Foreskin keratinocyte (primary cell): ENCODE measurements at places on chromosomes 12 and 14.

GRCh38 chr12:80420075-80420474 is 24.0 kb upstream of the PTPRQ start:
- no peak for DNase-seq

GRCh38 chr12:95996034-95996658 is at the start of gene HAL:
Gene HAL, minus strand, starts transcription at chr12:95996344. Its CDS starts 434 bp downstream, at chr12:95995910.
- no peak for DNase-seq

DNA sequence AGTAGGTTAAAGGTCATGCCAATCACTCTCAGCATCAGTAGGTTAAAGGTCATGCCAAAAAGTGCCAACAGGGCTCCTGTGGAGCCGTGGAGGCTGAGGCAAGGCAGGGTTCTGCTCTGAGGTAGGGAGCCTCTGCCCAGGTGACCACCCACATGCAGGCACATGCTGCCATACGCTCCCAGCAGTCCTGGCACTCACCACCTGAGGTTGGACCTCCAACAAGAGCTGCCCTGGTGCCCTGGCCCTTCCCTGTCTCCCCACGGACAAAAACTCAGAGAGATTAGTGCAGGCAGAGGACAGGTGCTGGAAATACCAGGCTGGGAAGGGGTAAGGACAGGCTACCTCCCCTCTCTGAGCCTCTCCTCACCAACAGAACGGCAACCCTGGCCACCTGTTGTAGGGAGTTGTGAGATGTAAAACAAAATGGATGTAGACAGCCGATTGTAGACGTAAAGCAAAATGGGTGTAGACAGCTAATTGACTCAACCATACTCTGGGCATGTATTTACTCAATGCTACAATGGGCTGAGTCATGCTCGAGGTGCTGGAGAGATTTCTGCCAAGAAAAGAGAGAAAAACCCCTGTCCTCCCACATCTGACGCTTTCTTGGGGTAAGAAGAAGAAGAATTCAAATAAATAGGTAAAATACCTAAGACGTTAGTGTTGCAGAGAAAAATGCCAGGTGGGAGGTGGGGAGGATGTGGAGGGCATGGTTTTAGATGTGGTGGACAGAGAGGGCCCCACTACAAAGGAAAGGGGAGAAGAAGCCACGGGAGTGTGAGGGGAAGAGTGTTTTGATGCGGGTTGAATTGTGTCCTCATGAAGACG is 32.4 kb downstream of the LTBP2 start:
- DNase-seq = peak; percentile 98

GRCh38 chr12:65963862-65964240 is 139.6 kb downstream of the HMGA2 start:
- DNase-seq = no peak

DNA sequence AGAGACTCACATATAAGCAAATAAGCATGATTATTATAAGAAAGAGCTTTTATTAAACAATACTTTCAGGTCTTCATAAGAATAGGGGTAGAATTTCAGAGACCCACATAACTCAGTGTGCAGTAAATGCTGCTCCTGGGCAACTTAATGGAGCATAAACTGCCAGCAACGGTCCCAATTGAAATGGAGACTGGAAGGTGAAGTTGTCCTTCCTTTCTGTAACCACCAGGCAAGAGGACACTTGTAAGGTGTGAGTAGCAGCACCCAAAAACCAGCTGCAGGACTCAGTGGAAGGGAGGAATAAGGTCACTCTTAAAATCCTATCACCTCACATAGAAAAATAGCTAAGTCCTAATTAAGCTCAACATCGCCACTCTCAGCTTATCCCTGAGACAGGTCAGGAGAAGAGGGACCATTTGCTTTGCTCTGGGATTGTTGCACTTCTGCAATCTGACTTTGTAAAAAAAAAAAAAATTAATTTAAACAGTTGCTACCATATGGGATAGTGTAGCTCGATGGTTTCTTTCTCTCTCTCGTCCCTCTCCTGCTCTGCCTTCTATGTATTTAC is 22.7 kb upstream of the LTA4H start:
- DNase-seq = no peak

- DNase-seq = peak; percentile 52
These were observed 44.5 kb downstream of the SLC38A6 start for GRCh38 chr14:61025251-61026223.

DNA sequence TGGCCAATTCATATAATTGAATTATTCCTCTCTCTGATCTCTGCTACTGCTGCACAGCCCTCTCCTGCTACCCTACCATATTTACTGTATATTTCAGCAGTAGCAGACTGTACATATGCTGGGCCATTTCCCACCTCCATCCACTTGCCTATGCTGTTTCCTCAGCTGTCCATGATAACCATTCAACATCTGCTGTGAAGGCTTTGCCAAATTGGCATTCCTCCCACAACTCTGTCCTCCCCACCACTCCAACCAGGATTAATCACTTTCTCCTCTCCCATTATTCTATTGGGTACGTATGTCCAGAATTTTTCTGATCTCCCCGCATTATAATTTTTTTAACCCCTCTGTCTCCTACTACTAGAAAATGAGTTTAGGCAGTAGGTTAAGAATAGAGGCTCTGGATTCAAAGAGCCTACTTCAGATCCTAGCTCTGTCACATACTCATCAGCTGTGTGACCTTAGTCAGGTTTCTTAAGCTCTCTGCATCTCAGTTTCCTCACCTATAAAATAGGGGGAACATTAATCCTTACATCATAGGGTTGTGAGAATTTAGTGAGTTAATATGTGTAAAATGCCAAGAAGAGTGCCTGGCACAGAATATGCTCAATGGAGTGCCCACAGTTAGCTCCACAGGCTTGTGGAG is 123.3 kb downstream of the KICS2 start:
- no peak for DNase-seq

- DNase-seq = no peak
These were observed 36.6 kb downstream of the WDR89 start for GRCh38 chr14:63605041-63605532.

GRCh38 chr12:17992002-17992656 is 97.9 kb downstream of the RERGL start:
- DNase-seq = peak; percentile 13

- no peak for DNase-seq
These were observed 25.0 kb downstream of the VCPKMT start for GRCh38 chr14:50091240-50091913.

- DNase-seq = no peak
These were observed 57.2 kb downstream of the CLMN start for GRCh38 chr14:95262511-95262891.

- DNase-seq = no peak
These were observed 84.1 kb upstream of the MED13L start for GRCh38 chr12:116361414-116362223.

DNA sequence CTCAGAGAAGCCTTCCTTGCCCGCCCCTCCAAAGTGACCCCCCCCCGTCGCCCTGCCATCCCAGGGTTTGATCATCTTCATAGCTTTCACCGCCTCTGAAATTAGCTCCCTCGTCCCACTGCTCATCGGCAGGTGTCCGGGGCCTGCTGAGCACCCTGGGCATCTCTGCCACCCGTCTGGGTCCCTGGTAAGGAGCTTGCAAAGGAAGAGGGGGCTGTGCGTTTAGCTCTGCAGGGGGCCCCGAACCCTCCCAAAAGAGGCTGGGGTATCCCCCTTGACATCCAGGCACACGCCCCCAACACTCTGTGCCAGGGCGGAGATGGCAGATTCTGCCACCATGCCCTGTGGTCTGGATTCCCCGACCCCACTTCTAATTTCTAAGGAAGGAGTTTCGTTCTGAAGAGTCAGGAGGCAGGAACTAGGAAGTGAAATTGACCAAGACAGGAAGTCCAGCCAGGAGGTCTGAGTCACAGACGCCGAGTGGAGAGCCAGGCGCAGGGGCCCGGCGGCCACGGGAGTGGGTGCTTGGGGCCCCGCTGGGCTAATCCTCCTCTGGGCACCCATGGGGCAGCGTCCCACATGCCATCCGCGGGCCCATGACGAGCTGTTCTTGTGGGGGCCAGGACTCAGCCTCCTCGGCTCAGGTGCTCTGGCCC is 95.7 kb downstream of the RFLNA start:
- DNase-seq = peak; percentile 51

DNA sequence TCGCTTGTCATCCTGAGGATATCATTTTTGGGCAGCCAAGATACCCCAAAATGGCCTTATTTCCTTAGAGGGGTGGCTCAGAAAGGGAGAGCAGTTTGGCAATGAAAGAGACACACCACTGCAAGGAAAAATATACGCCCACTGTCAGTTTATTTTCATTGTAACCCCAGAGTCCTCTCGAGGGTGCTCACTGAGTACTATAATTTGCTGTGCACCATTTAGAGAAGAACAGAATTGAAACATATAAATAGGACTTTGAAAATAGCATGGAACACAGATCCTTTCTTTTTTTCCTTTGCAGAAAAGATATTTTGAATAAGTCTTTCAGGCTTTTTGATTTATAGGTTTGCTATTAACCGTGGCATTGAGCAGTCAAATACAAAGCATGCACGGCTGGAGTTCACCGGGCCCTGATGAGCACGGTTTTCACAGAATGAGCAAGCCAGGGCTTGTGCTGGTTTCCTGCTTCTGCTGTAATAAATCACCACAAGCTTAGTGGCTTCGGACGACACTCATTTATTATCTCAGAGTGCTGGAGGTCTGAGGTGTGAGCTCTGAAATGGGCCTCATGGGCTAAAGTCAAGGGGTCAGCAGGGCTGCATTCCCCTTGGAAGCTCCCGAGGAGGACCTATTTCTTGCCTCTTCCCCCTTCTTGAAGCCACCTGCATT is 152.3 kb downstream of the ZNF664 start:
- DNase-seq = peak; percentile 77

GRCh38 chr12:67415473-67415872 is 146.3 kb downstream of the CAND1 start:
- no peak for DNase-seq

DNA sequence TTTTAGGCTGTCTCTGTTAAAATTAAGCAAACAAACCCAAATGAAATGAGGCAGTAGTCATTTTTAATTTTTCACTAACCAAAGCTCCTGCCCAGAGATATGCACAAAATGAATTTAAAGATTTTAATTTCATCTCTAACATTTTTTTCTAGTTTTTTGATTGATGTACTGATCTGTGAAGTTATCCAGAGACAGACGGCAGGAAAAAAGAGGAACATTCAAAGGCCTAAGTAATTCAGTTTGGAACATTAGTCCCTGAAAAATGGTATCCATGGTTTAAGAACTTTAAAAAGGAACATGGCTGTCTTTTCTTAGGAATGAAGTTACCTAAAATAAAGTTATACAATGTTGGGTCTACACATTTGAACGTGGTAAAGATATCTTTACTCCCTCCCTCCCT is 498.8 kb upstream of the LMO3 start:
- DNase-seq = no peak

DNA sequence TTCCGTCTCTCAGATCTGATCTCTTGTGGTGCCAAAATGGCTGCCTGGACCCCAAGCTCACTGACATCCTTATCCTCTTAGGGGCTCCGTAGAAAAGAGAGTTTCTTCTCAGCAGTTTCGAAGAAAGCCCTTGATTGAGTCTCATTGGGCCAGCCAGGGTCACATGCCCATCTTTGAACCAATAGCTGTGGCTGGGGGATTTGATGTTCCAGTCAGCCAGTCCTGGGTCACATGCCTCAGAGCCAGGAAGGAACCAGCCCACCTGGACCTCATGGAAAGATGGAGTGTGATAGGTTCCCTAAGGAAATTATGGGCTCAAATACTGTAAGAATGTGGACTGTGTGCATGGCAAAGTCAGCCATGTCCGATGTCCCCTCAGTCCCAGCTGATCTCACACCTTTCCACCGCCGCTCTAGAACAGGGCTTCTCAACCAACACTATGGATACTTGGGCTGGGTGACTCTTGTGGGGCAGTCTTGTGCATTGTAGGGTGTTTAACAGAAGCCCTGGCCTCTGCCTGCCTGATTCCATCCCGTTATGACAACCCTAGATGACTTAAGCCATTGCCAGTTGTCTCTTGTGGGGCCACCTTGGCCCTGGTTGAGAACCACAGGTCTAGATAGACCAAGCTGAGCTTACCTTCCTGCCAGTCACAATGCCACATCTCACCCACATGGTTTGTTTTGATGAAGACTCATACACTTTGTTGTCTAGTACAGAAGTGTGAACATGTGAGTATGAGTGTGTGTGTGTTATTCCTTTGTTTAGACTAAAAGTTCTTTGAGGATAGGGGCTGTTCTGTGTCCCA is 163.9 kb downstream of the ADGRD1 start:
- DNase-seq = no peak

DNA sequence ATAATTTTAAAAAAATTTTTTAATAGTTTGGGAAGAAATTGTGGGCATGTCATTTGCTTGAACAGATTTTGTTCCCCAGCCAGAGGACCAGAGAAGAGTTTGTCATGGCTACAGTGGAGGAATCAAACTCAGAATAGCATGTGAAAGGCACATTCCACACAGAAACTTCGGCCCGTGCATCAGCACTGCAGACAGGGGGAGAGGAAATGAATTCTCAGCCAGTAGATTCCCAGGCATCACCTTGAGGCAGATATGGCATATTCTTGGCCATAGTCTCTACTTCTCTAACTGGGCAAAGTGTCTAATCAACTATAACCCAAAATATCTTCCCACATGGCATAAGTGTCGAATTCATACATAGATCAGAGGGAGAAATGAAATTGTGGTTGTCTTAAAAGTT is 153.3 kb downstream of the PRKCH start:
- no peak for DNase-seq

GRCh38 chr12:116533343-116534251 is 25.6 kb upstream of the MAP1LC3B2 start:
- DNase-seq = peak; percentile 62

DNA sequence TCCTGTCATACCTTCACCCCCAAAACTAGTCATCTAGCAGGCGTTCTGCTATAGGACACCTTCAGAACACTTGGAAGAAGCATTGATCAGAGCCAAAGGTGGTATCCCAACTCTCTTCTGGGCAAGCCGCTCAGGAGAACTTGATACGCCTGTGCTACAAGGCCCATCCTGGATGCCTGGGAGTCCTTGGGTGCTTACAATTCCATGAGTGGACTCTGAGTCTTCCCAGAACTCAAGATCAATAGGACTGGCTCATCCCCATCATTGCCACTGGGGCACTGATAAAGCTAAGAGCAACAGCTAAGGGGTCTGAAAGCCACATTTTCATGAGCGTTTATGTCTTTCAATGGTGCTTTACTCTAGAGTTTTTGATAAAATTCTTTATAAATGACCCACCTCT is 1.9 kb downstream of the SPTB start:
- DNase-seq = no peak

DNA sequence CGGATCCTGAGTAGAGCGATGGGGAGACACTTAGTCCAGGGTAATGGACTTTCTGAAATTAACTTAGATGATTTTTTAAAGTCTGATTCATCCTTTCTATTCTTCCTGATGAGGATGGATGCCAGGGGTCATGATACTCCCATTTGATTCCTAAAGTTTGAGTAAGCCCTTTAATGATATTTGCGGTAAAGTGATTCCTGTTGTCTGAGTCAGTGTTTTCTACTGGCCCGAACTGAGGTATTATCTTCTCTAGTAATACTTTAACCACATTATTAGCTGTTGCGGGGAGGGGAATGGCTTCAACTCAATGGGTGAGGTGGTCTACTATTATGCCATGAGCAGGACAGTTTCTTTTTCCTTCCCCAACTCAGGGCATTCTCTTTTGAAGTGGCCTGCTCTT is 111.6 kb downstream of the RIN3 start:
- peak; percentile 91 for DNase-seq

DNA sequence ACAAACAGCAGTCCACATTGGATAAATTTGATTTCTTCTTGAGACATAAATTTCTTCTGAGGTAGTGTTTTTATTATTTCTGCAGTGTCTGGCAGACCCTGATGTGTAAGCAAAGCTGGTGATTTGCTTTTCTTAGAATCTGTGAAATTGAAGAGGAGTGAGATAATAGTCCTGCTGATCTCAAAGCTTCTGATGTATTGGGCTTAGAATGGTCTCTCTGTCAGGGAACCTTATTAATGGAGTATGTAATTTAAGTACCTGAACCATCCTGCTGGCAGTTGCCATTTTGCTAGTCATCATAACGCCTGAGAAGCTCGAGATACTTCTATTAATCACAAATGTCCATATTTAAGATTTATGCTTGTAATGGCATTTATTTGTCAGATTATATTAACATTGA is 464.5 kb upstream of the PRICKLE1 start:
- DNase-seq = no peak
